ENCODE measurements at places on chromosomes 1 and 21.
A peak's percentile ranks its signal among the peaks of the same experiment; 100 is the strongest.

- no peak for DNase-seq
These were observed 93.1 kb downstream of the VAV3 start for GRCh38 chr1:107871687-107872395.

GRCh38 chr1:224182057-224182865, 779 bp upstream of the DEGS1 start:
- no peak for DNase-seq

GRCh38 chr21:37149411-37149810, 76.4 kb downstream of the TTC3 start:
- DNase-seq, result no peak

DNA sequence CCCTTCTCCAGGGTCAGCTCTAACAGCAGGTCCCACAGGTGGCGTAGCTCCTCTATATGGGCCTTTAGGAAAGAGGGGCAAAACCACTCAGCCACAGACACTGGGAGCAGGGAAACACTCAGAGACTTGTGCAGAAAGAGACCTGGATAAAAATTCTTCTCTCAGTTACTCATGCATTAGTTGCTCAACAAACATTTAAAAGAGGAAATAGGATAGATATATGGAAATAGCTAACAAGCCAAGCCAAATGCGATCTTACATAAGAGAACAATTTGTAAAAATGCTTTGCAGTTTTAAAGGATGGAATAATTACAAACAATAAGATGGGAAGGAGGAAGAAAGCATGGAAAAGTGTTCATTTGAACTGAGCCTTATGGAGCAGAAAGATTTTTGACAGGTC, 4.9 kb downstream of the SPTA1 start:
- DNase-seq, result no peak

DNA sequence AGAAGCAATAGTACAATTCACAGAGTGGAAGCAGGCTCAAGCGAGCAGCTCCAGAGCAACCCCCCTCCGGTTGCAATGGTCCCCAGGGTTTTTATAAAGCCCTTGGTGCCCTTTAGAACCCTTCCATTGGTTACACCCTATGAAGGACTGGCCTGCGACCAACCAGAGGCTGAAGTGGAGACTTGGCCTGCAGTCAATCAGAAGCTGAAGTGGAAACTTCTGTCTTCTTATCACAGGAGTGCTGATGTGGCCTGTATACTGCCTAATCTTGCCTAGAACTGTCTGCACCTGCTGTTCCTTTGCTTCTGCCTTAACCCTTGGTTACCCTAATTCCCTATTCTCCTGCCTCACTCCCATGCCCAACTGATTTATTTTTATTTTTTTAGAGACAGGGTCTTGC, 15.4 kb upstream of the FRRS1 start:
- DNase-seq, result no peak

DNA sequence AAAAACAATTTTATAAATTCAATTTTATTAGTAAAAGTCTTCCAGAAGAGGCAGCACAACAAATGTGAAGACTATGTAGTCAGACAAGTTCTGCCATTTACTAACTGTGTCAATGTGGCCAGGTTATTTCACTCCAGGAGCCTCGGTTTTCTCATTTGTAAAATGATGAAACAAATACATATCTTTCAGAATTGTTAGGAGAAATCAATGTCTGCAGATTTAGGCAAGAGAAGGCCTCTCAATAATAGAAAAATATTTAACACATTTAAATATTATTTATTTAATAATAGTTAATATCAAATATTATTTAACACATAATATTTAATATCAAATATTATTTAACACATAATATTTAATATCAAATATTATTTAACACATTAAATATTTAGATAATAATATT, 75.6 kb upstream of the PTGFR start:
- DNase-seq, result no peak

DNA sequence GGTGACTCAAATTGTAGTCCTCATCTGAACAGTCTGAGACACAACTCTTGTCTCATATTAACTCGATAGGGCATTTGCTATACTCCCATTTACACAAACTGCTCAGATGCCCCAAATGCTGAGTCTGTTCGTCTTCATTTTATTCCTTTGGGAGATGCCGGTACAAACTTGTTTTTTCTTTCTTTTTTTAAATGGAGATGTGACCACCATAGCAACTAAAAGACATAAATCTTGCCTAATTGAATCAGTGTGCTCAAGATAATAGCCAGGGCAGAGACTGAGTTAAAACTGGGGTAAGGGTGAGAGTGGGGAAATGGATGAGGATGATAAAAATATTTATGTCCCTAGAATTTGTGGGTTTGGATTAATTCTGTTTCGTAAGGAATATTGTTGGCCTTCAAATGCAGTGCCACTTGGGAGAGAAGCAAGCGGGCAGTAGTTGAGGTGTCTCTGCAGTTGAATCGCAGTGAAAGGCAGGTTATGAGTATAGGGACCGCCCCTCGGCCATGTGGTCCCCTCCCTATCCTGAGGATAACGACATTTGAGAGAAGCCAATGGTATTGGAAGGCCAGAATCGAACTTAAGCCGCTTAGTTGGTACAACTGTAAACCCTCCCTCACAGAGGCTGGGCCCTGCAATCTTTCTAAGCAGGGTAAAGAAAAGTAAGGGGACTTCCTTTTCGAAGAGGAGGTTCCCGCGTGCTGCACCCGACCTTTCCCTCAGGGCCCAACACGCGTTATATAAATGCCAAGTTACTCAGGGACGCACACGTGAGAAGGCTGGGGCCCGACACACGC, 859 bp upstream of the LRRC8B start:
- peak; percentile 61 for DNase-seq

Data from right renal cortex interstitium (tissue), 3 donors.